Fibroblast of villous mesenchyme (primary cell): ENCODE measurements at places on chromosomes 6 and 20. TPM values are rescaled to one million over a fixed set of nuclear protein-coding genes. Genes with fewer than 3 reads are reported as not detected.
A peak's percentile ranks its signal among the peaks of the same experiment; 100 is the strongest.

The ALDH5A1 gene
- total RNA-seq, result 0.64 and 2.6 TPM in 2 replicates

GRCh38 chr20:25048519-25048952, 9.4 kb downstream of the ACSS1 start:
- no peak for DNase-seq

- no peak for DNase-seq
These were observed 139.9 kb downstream of the MYB start for GRCh38 chr6:135320721-135321621.

DNA sequence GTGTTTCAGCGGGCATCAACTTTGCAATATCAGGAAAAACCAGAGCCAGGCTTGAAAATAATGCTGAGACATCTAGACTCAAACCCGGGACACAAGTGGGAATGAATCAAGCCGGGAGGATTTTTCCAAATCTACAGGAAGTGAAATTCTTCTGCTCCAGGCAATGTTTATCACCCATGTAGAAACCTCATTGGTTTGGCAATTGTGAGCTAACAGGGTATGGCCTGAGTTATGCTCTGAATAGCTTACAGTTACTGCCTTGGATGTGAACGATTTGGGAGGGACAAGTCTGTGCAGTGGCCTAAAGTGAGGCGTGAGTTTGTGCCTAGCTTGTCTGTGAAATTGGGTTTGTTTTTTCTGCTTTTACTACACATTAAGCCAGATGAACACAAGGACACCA, 87.4 kb downstream of the PCSK2 start:
- no peak for DNase-seq

- no peak for DNase-seq
These were observed 15.5 kb downstream of the RTF2 start for GRCh38 chr20:56483970-56484369.

DNA sequence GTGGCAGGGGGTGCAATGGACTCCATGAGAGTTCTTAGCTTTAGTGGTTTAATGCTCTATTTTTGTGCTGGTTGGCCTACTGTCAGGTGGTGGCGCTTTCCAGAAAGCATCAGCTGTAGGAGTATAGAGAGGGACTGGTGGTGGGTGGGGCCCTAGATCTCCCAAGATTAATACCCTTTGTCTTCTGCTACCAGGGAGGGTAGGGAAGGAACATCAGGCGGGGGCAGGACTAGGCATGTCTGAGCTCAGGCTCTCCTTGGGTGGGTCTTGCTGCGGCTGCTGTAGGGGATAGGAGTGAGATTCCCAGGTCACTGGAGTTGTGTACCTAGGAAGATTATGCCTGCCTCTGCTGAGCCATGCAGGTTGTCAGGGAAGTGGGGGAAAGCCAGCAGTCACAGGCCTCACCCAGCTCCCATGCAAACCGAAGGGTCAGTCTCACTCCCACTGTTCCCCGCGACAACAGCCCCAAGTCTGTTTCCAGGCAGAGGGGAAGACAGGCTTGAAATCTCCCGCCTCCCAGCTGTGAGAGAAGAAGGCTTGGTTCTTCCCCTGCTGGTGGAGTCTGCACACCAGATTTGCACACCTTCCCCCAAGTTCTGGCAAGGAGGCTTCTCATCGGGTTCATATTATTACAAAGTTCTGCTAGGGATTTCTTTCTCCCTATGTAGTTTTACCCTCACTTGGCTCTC, 46.7 kb upstream of the PKIB start:
- no peak for DNase-seq

The RSPH9 gene
- total RNA-seq, result 0.86 and 0.97 TPM in 2 replicates

- no peak for DNase-seq
These were observed 16.7 kb upstream of the DEF6 start for GRCh38 chr6:35280903-35281302.

- DNase-seq, result no peak
These were observed 619.0 kb downstream of the DOK5 start for GRCh38 chr20:55094353-55094861.

- no peak for DNase-seq
These were observed 548.9 kb downstream of the PRKN start for GRCh38 chr6:162178666-162179065.

GRCh38 chr6:128284128-128284527, 236.3 kb downstream of the PTPRK start:
- no peak for DNase-seq

The MOG gene
- total RNA-seq, result not detected in 2 replicates

GRCh38 chr6:84764332-84765049, at the start of gene TBX18:
TSS of gene TBX18 (minus strand) at chr6:84764598. CDS start at chr6:84764181, 417 bp downstream.
- peak; percentile 98 for DNase-seq

- DNase-seq, result no peak
These were observed 12.7 kb downstream of the IL17F start for GRCh38 chr6:52231406-52232127.
